ENCODE measurements at places on chromosomes 5 and 9.
A peak's percentile ranks its signal among the peaks of the same experiment; 100 is the strongest.

GRCh38 chr5:36651761-36652685 is 45.6 kb downstream of the SLC1A3 start:
- DNase-seq, result no peak

DNA sequence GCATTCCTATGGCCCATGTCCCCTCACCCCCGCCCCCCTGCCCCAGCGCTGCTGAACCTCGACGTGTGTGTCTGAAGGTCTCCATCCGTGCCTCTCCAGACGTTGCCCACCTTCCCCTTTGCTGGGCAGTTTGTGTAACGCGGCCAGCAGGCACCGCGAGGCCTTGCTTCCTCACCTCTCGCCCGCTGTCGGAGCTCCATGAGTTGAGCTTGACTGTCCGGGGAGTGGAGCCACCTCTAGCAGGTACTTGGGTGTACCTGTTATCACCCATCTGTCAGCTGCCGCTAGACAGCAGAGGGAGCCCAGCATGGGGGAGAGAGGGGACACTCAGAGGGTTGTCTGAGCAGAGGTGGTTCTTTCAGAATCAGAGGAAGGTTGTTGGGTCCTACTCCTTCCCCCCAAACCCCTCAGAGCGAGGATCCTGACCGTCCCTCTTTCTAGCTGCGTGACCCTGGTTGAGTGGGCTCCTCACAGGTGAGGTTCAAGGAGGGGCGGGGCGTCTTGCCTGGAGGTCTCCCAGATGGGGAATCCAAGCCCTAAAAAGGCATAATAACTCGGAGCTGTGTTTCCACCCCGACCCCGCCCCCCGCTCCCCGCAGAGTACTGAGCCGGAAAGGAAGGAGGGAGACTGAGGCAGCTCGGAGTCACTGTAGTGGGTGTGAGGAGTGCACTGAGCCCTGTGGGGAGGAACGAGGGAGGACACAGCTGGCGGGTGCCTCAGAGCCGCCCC is 184.7 kb downstream of the C9orf50 start:
- no peak for DNase-seq

GRCh38 chr5:139644001-139644456 is 4.1 kb upstream of the CXXC5 start:
- DNase-seq, result no peak

- DNase-seq, result peak; percentile 4
These were observed 146.4 kb downstream of the SGCD start for GRCh38 chr5:156473269-156473908.

DNA sequence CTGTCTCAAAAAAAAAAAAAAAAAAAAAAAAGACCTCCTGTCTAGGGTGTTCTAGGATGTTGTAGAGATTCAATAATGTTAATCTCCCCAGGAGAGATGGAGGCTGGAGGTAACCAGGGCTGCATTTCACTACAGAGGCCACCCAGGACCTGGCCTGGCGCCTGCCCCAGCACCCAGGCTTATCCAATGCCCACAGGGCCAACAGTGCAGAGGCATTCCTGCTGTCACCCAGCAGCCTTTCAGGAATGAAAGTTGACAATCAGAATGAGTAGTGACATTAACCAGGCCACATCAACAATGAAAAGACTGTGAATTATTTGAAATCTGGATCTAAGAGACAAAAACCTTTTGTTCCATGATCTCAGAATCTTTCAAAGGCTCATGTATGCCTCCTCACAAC is 36.2 kb upstream of the GABRP start:
- no peak for DNase-seq

DNA sequence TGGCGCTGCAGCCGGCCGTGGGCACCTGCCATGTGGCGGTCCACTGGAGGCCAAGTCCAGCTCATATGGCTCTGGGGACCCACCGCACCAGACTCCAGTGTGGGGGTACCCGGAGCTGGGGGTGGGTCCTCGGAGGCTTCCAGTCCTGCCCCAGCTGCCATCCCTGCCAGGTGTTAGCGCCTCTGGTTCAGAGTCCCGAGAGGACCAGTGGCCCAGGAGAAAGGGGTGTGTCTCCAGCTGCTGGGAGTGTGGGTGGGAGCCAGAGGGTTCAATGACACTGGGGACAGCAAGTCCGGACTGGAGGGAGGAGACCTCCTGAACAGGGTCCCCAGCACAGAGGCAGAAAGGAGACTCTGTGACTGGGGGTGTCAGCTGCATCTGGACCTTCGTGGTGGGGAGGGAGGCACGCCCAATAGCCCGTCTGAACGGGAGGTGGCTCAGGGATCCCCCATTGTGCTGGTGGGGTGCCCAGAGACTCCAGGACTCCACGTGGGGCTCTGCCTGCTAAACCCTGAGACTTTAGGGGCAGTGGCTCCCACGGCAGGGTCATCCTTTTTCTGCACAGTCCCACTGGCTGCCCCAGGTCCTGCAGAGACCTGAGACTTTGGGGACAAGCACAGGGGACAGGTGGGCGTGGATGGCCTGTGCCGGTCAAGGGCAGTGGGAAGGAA is 2.4 kb upstream of the AHRR start:
- DNase-seq, result no peak

- DNase-seq, result peak; percentile 61
These were observed 96.3 kb downstream of the UNC13B start for GRCh38 chr9:35257986-35258659.

GRCh38 chr5:32639943-32640342 is 54.6 kb downstream of the SUB1 start:
- DNase-seq, result no peak

- no peak for DNase-seq
These were observed 164.7 kb downstream of the TSSK1B start for GRCh38 chr5:113270086-113270485.

- DNase-seq, result no peak
These were observed 274.0 kb downstream of the NSG2 start for GRCh38 chr5:174319551-174319950.

DNA sequence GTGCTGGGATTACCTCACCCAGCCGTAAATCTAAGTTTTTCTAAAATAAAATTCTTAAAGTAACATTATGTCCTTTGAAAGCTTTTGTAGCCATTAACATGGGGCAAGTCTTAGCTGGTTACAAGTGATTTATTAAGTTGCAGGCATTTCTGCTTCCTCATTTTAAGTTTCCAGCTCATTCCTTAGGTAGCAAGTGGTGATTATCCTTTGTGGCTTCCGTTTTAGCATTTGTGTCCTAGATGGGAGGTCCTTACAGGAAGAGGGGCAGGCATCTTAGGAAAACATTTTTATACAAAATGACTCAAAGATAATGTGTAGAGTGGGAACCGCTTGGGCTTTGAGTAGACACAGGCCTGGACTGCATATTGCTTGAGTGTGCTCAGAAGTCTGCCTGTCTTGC is 35.0 kb upstream of the ROPN1L start:
- peak; percentile 11 for DNase-seq

DNA sequence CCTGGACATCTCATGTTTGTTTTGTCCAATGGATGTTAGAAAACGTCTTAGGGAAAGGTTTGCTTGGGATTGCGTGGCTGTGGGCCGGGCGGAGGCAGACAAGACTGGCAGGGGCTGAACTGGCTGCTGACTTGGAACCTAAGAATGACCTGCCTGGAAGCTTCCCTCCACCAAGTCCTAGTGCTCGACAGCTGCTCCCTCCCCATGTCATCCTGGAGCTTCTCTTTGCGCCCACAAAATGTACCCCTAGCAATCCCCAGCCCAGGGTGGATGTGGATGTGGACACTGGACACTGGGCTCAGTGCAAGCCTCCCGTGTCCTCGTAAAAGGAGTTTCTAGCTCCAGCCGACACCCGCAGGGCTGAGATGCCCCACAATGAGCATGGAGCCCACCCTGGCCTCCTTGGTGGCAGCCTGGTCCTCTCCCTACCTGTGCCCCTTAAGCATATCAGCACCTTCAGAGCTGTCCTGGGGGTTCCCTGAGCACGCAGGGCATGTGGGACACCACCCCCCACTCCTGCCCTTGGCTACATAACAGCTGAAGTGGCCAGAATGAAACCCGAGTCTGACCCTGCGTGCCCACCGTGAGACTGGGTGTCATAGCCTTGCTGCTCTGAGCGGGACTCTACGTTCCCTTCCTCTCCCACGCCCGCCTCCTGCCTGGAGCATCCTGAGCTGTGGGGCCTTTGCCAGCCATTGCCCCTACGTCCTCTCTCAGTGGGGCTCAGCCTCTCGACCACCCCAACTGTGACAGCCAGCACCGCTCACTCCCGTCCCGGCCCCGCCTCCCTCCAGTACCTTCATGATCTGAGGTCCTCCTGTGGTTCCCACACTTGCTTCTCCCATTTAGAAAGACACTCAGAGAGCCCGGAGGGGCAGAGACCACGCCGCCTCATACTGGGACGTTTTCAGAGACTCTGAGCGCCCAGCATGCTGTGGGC is 180.8 kb downstream of the ROR2 start:
- no peak for DNase-seq

DNA sequence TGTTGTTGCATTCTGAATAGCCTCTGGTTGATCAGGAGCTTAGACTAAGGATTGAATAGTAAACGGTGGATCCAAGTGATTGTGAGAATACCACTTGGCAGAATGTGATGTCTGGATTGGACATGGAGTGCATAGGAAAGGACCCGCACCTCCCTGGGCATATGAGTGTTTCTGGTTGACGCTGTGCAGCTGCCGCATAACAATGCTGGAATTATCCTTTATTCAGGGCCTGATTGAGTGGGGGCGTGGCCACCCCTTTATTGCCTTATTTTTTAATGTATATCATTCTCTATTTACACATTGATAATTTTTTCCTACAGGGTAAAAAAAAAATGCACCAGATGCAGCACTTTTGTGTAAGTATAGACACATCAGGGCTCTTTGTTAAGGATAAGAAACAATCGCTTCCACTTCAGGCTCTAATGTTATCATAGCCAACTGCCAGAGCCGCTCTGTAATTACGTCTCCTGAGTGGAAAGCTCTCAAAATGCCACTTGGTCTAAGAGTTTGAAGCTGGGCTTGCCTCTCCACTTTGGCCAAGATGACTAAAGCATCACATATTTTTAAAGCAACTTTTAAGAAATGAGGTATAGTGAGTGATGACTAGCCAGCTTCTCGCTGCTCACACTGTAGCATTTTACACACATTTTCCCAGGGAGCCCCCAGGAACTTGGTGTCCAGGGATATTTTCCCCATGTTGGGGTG is 5.7 kb downstream of the FGD3 start:
- no peak for DNase-seq

DNA sequence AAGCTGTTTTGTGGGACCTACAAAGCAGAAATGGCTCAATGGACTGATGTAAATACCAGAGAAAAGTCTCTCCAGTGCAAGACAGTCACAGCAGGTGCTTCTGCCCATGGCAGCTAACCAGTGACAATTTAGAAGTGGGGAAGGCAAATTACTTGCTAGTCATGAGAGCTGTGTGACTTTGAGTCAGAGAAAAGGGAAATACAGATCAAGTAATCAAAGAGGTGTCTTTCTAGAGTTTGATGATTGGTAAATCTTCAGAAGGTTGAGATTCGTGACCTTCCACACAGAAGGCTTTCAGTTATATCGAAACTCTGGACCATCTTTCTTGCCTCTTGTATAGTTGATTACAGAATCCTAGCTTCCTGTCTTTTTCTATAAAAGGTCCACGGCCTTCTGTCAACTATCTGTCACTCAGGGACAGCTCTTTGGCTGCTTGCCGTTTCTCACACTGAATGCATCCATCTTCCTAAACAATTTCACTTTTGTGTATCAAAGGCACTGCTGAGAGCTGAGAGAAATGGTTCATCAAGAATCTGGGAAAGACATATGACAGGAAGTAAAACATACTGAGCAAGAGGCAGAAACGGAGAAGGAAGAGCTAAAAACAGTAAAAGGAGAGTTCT is 993.9 kb upstream of the ACO1 start:
- DNase-seq, result no peak

- DNase-seq, result no peak
These were observed 178.2 kb downstream of the PAM start for GRCh38 chr5:102933316-102933715.

GRCh38 chr9:123083680-123084079 is 50.2 kb downstream of the GPR21 start:
- DNase-seq, result no peak

DNA sequence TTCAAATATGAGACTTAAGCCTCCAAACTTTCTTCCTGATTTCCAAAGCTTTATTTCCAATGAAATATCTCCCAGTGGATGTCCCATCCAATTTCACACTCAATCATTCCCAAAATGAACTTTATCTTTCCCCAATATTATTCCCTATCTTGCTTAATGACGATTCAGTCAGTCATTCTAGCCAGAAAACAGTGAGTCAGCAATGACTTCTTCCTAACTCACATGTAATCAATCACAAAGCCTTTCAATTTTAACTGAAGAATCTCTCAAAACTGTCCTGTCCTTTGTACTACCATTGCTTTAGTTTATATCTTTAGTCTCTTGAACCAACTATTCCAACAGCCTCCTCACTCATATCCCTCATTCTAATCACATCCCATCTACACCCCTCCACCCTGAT is 34.9 kb downstream of the NSA2 start:
- no peak for DNase-seq

DNA sequence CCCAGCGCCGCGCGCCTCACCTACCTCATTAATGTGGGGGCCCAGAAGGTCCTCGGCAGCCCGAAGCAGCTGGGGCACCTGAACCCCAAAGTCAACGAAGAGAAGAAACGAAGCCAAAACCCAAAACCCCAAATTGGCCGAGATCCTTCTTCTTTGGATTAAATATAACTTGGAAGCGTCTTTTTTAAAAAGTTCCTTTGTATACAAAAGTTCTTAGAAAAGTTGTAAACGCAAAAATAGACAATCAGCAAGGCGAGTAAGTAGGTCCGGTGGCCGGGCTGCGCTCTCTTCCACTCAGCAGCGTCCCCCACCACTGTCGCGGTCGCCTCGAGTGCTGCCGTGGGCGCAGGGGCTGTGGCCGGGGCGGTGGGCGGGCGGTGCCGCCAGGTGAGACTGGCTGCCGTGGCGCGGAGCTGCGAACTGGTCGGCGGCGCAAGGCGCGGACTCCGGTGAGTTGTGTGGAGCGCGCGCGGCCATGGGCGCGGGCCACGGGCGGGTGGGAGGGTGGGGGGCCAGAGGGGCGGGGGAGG is 360 bp downstream of the KLF4 start:
- DNase-seq, result no peak

- DNase-seq, result no peak
These were observed 491 bp upstream of the CTSL start for GRCh38 chr9:87725356-87725899.

DNA sequence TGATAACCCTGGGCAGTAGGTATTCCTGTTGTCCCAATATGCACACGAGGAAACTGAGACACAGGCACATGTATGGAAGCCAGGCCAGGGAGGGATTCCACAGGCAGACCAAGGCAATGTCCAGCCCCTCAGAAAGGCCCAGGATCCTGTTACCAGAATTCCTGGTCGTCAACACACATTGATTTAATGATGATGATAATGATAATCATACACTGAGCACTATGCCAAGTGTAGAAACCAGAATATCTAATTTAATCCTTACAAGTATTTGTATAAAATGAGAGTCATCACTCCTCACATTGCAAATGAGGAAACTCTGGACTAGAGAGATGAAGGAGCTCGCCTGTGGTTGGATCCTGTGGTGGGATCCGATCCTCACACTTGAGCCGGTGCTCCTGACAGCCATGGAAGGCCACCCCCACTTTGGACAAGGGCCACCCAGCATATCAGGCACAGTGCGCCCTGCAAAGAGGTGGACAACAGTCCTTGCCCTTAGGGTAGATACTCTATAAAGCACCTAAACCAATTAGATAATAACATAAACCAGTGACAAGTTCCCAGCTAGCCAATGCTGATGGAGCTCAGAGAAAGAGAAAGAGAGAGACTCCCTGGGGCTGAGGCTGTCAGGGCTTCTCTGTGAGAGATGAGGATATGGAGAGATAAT is 185.3 kb downstream of the SLIT3 start:
- DNase-seq, result no peak
